Cardiac septum (tissue), 1 donor: ENCODE measurements at places on chromosomes 12 and 14. TPM values are rescaled to one million over a fixed set of nuclear protein-coding genes. Genes with fewer than 3 reads are reported as not detected.

- no peak for DNase-seq
Measured at GRCh38 chr12:47590771-47591360, 115.0 kb downstream of the RPAP3 start.

The KLRF1 gene
- not detected for total RNA-seq

- no peak for DNase-seq
Measured at GRCh38 chr14:24673534-24674203, 39.7 kb upstream of the GZMB start.

GRCh38 chr14:36254020-36254624, 66.3 kb downstream of the MBIP start:
- DNase-seq = no peak

GRCh38 chr12:16523284-16523950, 82.5 kb downstream of the LMO3 start:
- no peak for DNase-seq

GRCh38 chr12:92529944-92530343, 172.8 kb upstream of the PLEKHG7 start:
- no peak for DNase-seq

- no peak for DNase-seq
Measured at GRCh38 chr14:96902004-96902403, 104.8 kb downstream of the VRK1 start.

- no peak for DNase-seq
Measured at GRCh38 chr12:120012067-120012621, 23.1 kb downstream of the BICDL1 start.

DNA sequence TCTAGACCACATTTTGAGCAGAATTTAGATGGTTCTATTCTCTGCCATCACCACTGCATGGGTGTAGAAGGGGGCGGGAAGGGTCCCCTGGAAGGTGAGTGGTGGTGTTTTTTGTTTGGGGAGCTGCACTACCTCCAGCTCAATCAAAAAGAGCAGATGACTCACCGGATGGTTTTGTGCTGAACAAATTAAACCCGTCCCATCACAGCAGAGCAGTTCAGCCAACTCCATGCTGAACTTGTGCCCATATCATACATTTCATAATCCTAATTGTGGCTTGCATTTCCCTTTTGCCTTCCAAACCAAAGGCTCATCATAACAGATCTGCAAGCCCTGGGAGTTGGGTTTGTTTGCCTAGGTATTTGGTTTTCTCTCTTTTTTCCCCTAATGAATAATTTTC, 53.0 kb upstream of the RPH3A start:
- no peak for DNase-seq

- DNase-seq = no peak
Measured at GRCh38 chr14:64438181-64438841, 27.0 kb upstream of the AKAP5 start.

DNA sequence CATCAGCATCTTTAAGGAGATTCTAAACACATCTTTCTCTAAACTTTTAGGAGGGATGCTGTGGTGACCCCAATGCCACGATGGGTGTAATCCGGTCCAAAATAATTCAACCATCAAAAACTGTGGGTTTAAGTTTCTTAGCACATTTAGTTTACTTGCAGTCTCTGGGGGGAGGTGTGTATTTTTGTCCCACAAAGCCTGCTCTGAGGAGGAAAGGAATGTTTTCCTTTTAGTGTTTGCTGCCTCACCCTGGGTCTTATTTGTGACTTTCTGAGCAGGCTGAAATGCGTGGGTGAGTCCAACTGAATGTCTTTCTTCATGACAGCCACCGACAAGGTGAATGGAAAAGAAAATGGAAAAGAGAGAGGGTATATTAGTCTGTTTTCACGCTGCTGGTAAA, 1324.7 kb downstream of the AACS start:
- DNase-seq = no peak

- DNase-seq = no peak
Measured at GRCh38 chr14:88791629-88792472, 902 bp downstream of the EML5 start.

DNA sequence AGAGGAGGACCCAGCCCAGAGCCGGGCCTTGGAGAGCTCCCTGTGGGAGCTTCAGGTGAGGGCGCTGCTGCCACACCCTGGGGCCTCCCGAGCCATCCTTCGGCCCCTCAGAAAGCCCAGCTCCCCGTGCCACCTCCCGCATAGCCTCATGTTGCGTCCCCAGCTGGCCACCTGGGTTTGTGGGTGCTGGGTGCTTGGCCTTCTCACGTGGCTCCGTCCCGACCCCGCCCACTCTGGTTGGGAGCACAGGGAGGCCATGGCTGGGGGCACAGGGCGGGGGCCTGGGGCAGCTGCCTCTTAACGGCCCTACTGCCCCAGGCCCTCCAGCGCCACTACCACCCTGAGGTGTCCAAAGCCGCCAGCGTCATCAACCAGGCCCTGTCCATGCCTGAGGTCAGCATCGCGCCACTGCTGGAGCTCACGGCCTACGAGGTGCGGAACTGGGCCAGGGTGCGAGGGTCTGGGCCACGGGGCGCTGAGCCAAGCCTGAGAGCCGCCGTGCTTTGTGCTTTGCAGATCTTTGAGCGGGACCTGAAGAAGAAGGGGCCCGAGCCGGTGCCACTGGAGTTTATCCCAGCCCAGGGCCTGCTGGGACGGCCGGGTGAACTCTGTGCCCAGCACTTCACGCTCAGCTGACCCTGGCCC, 7.6 kb downstream of the NOC4L start:
- DNase-seq = no peak

- DNase-seq = no peak
Measured at GRCh38 chr14:100667656-100668055, 59.0 kb upstream of the DLK1 start.
